ENCODE measurements at places on chromosomes 7 and 10. TPM values are rescaled to one million over a fixed set of nuclear protein-coding genes. Genes with fewer than 3 reads are reported as not detected.
A peak's percentile ranks its signal among the peaks of the same experiment; 100 is the strongest.

Gene CPA2
- total RNA-seq, result not detected

Gene EIF5AL1
- not detected for total RNA-seq

Gene CHRM2
- total RNA-seq, result not detected

- no peaks in the 10 kb centered on the region for H3K36me3 ChIP-seq
- H3K27ac ChIP-seq, result no peak overlapping the region
- peak; percentile 59 for DNase-seq
- peaks cover 4% of the 10 kb centered on the region for H3K4me1 ChIP-seq
- no peak overlapping the region for H3K4me3 ChIP-seq
- H3K27me3 ChIP-seq, result no peaks in the 10 kb centered on the region
Observed at GRCh38 chr10:46541017-46541661, 15.3 kb downstream of the GPRIN2 start.

GRCh38 chr10:10564081-10564794 is 453.4 kb upstream of the CELF2 start:
- H3K27ac ChIP-seq, result no peak overlapping the region
- DNase-seq, result no peak
- no peaks in the 10 kb centered on the region for H3K27me3 ChIP-seq
- no peaks in the 10 kb centered on the region for H3K4me1 ChIP-seq
- H3K36me3 ChIP-seq, result no peaks in the 10 kb centered on the region
- no peak overlapping the region for H3K4me3 ChIP-seq

- no peaks in the 10 kb centered on the region for H3K4me1 ChIP-seq
- no peaks in the 10 kb centered on the region for H3K27me3 ChIP-seq
- no peak overlapping the region for H3K27ac ChIP-seq
- H3K4me3 ChIP-seq, result no peak overlapping the region
Observed at GRCh38 chr7:300546-301290, 10.7 kb downstream of the FOXL3 start.

DNA sequence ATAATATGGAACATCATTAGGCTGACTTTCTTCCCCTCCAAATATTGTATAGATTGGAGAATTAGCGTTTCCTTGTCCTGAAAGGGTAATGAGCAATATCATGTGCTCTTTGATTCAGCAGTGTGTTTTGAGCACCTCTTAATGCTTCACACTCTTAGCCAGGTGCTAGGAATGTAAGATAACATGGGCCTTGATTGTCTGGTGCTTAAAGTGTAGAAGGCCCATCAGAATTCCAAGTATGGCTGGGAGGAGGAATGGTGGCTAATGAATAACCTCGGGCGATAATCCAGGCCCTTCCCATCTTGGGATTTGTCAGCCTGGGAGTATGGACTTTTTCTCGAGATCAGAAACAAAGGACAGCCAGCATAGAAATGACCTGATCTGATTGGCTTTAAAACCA is 8.6 kb downstream of the TSPAN13 start:
- H3K4me1 ChIP-seq, result no peaks in the 10 kb centered on the region
- no peaks in the 10 kb centered on the region for H3K27me3 ChIP-seq
- DNase-seq, result no peak
- H3K36me3 ChIP-seq, result no peaks in the 10 kb centered on the region
- no peak overlapping the region for H3K4me3 ChIP-seq

DNA sequence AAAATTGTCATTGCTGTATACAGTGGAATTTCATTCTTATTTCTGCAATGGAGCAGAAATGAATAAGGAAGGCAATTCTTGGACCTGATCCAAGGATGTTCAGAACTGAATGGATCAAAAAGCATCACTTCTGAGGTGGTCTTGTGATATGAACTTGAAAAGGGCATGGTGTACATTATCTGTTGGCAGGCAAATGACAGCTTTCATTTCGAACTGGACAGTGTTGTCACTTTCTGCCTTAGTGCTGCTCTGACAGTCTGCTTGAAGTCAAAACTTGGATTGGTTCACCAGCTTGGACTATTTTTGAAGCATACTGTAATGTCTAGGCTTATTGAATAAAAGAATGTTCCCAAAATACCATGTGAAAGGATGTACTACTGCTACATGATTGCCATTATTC is 52.0 kb downstream of the VCL start:
- H3K4me3 ChIP-seq, result no peak overlapping the region
- peaks cover 39% of the 10 kb centered on the region for H3K4me1 ChIP-seq
- no peak overlapping the region for H3K27ac ChIP-seq
- no peak for DNase-seq

- H3K27me3 ChIP-seq, result no peaks in the 10 kb centered on the region
- peaks cover 8% of the 10 kb centered on the region for H3K4me1 ChIP-seq
- H3K27ac ChIP-seq, result no peak overlapping the region
- DNase-seq, result no peak
- no peaks in the 10 kb centered on the region for H3K36me3 ChIP-seq
Observed at GRCh38 chr7:18900236-18900635, 217.2 kb downstream of the TWIST1 start.

DNA sequence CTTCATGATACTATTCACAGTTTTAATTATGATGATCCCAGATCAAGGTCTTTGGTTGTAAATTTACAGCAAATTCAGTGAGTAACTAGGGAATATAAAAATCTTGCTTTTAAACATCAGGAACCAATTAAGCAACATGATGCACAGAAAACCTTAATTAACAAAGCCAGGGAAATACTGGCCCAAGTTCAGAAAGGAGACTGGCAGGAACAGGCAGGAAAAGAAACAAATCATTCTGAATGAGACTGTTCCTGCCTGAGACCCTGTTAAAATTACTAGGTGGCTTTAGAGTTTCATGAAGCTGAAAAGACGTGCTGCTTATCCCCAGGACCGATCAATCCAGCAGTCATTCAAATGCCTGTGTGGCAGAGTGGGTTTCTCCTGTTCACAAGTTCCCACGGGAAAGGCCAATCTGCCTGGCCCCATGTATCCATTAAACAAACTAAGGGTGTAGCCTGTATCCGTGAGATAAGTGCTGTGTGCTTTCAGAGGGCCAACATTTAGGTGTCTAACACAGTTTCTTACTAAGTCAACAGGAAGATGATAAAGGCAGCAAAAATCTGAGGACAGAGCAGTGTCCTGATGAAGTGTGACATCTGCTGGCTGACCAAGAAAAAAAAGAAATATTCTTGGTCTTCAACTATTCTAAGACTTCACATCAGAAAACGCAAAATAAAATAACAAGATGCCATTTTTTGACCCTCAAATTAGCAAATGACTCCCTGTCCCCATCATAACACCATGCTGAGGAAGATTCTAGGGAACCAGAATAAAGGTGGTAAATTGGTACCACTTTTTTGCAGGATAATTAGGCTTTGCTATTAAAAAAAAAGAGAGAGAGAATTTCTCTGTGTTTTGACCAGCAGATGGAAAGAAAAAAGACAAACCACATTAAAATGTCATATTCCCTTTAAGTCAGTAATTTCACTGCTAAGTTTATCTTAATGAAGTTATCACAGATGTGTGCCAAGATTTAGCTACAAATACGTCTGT is 34.2 kb downstream of the PUS7 start:
- no peaks in the 10 kb centered on the region for H3K27me3 ChIP-seq
- H3K27ac ChIP-seq, result no peak overlapping the region
- H3K4me1 ChIP-seq, result peaks cover 6% of the 10 kb centered on the region
- H3K36me3 ChIP-seq, result peaks cover 5% of the 10 kb centered on the region
- no peak overlapping the region for H3K4me3 ChIP-seq

DNA sequence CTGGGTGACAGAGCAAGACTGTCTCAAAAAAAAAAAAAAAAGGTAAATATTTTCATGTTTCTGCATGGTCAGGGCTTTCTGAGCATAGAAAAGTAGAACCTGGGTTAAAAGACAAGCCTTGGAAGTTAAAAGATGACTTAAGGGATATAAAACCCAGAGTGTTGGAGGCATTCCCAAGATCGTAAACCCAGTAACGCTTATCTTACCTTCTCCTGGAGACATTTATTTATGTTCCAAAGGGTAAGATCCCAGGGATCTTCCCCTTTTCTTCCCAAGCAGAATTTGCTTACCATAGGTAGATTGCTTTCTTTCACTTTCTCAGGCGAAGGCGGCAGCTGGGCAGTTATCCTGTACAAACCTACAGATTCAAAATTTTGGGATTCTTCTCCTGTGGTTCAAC is 22.2 kb downstream of the SUGCT start:
- H3K27me3 ChIP-seq, result no peaks in the 10 kb centered on the region
- no peaks in the 10 kb centered on the region for H3K4me1 ChIP-seq
- no peak overlapping the region for H3K4me3 ChIP-seq
- no peak overlapping the region for H3K27ac ChIP-seq
- no peak for DNase-seq
- H3K36me3 ChIP-seq, result no peaks in the 10 kb centered on the region

DNA sequence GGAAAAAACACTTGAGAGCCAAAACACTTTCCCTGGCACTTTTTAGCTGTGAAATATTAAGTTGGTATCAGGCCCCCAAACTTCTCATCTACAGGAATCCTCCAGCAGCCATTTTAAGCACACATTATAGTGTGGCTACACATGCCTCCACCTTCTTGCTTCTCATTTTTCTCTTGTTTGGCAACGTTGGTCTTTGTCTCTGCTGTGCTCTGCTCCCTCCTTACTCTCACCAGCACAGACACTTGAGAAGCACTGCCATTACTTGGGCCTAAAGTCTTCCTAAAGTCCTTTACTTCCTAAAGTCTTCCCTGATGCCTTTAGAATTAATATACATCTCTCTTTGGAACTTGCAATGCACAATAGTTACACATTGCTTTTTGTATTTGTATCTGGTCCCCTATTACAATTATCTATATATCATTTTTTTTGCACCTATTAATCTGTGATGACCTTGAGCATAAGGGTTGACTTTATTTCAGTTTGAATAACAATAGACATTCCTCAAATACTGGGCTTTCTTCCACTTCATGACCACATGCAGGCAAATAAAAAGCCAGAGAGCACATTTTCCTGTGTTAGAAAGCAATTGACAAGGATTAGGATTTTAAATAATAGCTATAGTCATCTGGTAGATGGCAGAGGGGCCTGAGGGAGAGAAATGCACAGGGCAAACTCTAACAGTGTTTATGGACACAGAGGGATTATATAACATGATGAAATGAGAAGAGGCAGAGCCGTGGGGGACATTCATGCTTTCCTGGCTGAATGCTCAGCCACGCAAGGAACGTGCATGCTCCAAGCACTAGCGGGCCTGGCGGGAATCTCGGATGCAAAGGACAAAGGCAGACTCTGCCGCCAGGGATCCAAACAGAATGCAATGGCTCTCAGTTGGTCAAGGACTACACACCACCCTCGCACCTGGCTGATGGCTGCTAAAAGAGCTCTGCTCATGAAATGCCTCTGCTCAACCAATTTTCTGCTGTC is 99.3 kb downstream of the CDC14C start:
- H3K27me3 ChIP-seq, result no peaks in the 10 kb centered on the region
- DNase-seq, result no peak
- no peaks in the 10 kb centered on the region for H3K4me1 ChIP-seq
- no peak overlapping the region for H3K4me3 ChIP-seq

GRCh38 chr7:93205046-93205445 is 21.2 kb downstream of the HEPACAM2 start:
- no peak overlapping the region for H3K4me3 ChIP-seq
- no peaks in the 10 kb centered on the region for H3K4me1 ChIP-seq
- H3K27me3 ChIP-seq, result no peaks in the 10 kb centered on the region
- no peak for DNase-seq

DNA sequence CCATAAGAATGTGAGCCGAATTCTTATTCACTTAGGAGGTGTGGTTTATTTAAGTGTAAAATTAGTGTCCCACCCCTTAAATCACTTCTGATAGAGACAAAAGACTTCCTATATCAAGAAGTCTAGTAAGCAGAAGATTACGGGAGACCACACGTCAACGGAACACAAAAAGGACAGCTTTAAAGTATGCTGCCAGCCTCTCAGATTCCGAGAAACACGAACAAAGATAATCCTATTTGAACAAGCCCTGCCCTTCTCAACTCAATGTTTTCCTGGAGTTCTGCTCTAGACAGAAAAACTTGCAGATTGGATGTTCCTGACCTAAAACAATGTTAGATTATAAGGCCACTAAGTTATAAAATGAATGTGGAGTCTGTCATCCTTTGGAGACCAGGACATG is 4.9 kb upstream of the MCU start:
- no peak overlapping the region for H3K27ac ChIP-seq
- peaks cover 4% of the 10 kb centered on the region for H3K4me1 ChIP-seq
- no peaks in the 10 kb centered on the region for H3K27me3 ChIP-seq
- no peak overlapping the region for H3K4me3 ChIP-seq

DNA sequence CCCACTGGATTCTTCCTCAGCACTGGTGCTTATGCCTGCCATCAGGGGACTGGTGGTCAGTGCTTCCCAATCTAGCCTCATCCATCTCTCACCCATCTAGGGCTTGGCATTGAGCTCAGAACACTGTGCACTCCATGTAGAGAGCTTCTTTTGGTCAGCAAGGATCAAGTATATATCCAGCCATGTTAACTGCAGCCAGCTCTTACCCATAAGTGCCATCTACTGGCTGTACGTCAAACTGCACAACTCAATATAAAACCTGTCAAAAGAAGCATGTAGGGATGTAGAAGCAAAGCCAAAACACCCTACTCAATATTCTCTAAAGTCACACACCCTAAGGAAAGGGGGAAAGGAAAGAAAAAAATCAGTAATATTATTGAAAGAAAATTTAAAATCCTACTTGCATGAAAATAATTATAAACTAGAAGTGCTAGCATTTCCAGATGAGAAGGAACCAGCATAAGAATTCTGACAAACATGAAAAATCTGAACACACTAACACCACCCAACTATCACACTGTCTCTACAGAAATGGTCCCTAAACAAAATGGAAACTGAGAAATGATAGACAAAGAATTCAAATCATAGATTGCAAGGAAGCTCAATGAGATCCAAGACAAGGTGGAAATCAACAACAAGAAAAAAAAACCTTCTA is 531.1 kb upstream of the STEAP1 start:
- H3K36me3 ChIP-seq, result no peaks in the 10 kb centered on the region
- H3K4me1 ChIP-seq, result no peaks in the 10 kb centered on the region
- no peak overlapping the region for H3K27ac ChIP-seq
- peak; percentile 26 for DNase-seq
- no peak overlapping the region for H3K4me3 ChIP-seq

- H3K27me3 ChIP-seq, result no peaks in the 10 kb centered on the region
- H3K4me3 ChIP-seq, result no peak overlapping the region
- H3K27ac ChIP-seq, result no peak overlapping the region
- no peaks in the 10 kb centered on the region for H3K36me3 ChIP-seq
- DNase-seq, result peak; percentile 52
- H3K4me1 ChIP-seq, result no peaks in the 10 kb centered on the region
Observed at GRCh38 chr10:78756604-78757343, 312.0 kb upstream of the ZMIZ1 start.

- DNase-seq, result no peak
- H3K4me1 ChIP-seq, result no peaks in the 10 kb centered on the region
- H3K4me3 ChIP-seq, result no peak overlapping the region
- H3K36me3 ChIP-seq, result no peaks in the 10 kb centered on the region
- H3K27me3 ChIP-seq, result no peaks in the 10 kb centered on the region
Observed at GRCh38 chr10:49666685-49667084, 12.8 kb upstream of the C10orf53 start.

Data from thyroid gland (tissue), 4 donors.